ENCODE measurements at places on chromosomes 4 and X.

- peak; percentile 61 for DNase-seq
These were observed 25.1 kb downstream of the SETD7 start for GRCh38 chr4:139530833-139531427.

- no peak for DNase-seq
These were observed 130.0 kb downstream of the RBM46 start for GRCh38 chr4:154911097-154911496.

- DNase-seq: peak; percentile 44
These were observed 60.2 kb upstream of the MSN start for GRCh38 chrX:65607070-65607742.

GRCh38 chr4:5165420-5166369 lies 114.4 kb downstream of the STK32B start:
- no peak for DNase-seq

- DNase-seq: no peak
These were observed 1157.3 kb downstream of the PCDH7 start for GRCh38 chr4:31877429-31877828.

- DNase-seq: no peak
These were observed 89.0 kb upstream of the MAPK10 start for GRCh38 chr4:86448871-86449270.

DNA sequence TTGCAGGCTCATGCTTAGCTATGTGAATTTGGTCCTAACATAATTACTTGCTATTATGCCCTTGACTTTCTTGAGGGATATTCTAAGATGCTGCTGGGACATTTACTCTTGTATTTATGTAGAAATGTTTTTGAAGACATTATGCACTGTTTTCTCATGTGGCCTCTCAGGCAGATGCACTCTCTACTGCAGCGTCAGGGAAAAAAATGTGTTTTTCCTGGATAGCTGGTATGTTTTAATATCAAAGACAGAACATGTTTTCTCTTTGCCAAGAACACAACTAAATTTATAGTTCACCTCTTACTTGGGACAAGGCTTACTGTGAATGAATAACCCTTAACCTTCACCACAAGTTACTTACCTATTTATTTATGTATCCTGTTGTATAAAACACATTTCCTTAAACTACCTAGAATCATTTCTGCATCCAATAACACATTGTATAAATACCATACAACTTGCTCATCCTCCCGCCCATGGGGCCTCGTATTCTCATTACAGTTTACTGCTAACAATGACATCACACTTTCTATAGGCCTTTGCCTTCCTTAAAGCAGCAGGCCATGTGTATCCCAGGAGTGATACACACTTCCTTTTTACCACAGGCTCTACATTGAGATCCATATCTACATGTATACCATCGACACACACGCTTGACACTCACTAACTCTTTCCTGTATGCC lies 178.7 kb downstream of the SLIT2 start:
- DNase-seq: no peak

DNA sequence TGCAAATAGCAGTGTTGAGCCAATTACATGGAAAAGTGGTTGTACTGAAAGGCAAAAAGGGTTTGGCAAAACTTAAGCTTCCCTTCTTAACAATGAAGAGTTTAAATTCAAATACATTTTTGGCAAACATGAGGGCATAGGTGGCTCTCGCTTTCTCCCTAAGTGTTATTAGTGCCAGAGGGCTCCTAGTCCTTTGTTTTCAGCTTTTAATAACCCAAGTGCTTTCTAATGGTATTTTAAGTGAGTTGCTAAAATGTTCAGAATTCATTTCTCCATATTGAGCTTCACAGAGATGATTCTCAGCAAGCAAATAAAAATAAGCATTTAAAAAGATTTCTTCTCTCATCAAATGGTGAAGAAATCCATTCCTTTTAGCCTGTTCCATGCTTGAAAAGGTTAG lies 123.7 kb downstream of the HS6ST2 start:
- DNase-seq: no peak

GRCh38 chr4:156898373-156899117 lies 73.1 kb downstream of the PDGFC start:
- DNase-seq: no peak

DNA sequence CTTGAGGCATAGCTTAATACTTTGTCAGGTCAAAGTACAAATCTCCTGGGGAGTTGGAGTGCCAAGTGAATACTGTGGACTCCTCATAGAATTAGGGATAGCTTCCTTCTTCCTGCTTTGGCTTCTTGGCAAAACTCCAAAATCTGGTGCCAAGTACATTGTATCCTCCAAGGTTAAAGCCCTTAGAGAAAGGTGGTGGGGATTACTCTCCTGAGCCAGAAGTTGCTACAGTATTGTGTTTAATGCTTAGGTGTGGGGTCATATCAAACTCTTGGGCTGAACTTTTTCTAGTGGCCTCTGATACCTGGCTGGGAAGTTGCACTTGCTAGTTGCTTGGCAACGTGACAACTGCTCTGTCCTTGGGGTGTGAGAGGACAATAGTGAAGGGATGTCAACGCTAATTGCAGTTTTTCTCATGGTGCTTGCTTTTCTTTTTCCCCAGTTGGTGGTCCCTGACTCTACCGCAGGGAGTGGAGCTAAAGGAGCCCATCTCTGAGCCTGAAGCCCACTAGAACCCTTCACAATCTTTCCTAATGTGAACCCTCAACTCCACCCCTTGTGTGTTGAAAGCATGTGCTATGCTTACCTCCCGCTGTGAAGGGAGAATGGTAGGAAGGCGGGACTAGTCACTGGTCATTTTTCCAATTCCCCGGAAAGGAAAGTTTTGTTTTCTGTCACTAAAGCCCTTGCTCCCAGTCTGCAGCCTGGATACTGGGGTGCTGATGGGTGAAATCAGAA lies 35.5 kb downstream of the DLG3 start:
- DNase-seq: no peak

DNA sequence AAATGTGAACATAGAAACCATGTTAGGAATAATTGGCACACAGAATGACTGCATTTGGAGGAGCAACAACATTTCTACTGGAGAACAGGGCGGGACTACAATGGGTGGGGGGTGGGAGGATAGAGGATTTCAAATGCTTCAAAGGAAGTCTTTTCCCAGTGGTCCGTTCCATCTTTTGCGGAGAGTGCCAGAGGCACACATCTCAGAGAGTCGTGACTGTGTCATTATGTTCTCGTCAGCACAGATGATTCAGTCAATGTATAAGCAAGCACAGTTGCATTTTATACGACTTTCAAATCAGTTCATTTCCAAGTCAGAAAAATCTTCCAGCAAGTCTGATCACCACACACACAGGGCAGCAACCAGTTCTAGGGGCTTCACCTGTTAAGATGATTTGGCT lies 22.7 kb upstream of the GPR50 start:
- DNase-seq: no peak

DNA sequence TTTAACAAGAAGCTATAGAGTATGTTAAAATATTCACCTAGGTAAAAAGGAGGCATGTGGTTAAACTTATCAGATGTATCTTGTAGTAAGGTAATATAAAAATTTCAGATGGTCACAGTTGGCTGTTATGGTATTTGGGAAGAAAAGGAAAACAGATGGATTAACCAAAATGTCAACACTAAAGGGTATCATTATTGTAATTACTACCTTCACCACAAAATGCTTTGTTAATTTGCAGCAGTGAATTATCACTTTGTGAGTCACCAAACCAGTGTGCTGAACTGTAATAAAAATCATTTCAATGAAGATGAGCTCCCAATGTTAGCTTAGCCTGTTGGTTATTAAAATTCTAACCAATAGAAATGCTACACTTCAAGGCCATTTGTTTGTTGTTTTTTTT lies 233.9 kb downstream of the RPA4 start:
- DNase-seq: no peak

GRCh38 chrX:8413279-8413678 lies 51.4 kb upstream of the VCX3B start:
- no peak for DNase-seq

- no peak for DNase-seq
These were observed 7.0 kb upstream of the SYNPO2 start for GRCh38 chr4:118881512-118882146.

DNA sequence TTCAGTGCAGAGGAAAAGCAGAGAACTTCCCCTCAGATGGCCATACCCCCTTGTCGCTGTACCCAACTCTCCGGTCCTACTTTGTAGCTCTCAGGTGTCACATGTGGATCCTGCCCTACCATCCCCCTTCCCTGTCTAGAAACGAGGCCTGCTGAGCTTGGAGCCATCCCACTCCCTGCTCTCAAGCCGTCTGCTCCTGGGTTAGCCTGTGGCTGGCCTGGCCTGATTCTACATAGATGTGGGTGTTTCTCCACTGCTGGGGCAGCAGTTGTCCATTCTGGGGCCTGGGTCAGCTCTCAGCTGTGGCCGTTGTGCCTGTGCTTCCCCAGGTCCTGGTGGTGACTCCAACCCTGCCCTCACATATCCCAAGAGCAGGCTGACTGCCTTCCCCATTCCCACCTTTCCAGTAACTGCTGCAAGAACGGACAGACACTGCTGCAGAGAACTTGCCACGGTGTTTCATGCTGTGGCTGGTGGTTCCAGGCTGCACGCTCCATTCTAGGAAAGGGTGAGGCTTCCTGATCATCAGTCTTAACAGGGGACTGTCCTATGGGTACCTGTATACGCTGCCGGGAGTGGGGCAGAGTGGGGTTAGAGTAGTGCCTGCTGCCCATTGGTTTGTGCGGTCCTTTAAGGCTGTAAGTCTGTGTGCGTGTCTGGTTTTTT lies 3.6 kb downstream of the IL9R start:
- no peak for DNase-seq

GRCh38 chr4:173091362-173091761 lies 77.2 kb upstream of the GALNT7 start:
- no peak for DNase-seq

GRCh38 chr4:15683143-15683495 lies 1.5 kb downstream of the FAM200B start:
- no peak for DNase-seq

GRCh38 chrX:150627957-150628356 lies 59.5 kb downstream of the MTM1 start:
- DNase-seq: no peak

DNA sequence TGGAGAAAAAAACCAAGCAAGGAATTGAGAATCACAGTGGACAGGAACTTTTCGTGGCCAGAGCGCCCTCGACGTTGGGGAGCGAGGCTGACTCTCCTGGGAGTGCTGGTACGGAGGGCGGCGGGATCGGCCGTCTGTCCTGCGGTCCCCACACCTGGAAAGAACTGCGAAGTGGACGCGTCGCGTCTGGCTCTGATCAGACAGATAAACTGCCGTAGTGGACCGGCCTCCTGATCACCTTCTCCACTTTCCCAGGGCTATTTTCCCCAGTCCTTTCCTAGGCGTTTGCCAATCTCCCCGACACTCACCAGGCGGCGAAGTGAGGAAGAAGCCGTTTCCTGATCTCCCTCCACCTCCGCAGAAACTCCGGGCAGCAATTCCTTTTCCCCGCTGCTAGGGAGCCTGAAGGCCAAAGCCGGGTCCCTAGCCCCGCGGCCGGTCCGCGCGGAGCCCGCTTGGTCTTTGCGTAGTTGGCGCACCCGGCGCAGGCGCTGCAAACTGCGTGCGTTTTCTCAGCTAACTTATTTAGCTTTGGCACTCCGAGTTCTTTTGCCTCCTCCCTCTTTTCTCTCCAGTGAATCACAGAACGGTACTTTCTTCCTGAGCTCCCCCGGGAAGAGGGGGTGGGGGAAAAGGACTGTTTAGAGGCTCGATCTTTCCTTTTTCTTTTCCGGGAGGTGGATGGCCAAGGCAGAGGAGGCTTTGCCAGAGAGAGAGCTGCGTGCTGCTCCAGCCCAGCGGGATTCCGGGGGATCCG lies at the start of gene ARSJ:
Gene ARSJ (minus strand): TSS at position 500 of the 757 bp plus-strand sequence. CDS start 813 bp downstream, outside the sequence.
- DNase-seq: no peak

DNA sequence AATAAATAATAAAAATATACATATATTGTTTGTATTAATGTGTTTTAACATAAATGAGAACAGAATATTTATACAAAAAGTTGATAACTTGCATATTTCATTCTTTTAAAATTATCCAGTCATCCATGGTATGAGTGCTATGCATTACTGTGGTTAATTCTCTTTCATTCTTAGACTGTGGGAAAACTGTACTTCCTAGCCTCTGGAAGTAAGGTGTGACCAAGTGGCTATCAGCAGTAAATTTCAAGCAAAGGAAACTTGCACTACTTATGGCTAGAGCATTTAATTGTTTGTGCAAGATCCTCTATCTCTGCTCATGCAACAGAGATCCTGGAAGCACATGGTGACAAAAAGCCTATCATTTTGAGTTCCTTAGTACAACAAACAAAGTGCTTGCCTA lies 1054.5 kb upstream of the PABPC4L start:
- no peak for DNase-seq

GRCh38 chr4:128853741-128854140 lies 44.2 kb downstream of the JADE1 start:
- no peak for DNase-seq

GRCh38 chr4:159296061-159296460 lies 193.2 kb downstream of the RAPGEF2 start:
- no peak for DNase-seq

DNA sequence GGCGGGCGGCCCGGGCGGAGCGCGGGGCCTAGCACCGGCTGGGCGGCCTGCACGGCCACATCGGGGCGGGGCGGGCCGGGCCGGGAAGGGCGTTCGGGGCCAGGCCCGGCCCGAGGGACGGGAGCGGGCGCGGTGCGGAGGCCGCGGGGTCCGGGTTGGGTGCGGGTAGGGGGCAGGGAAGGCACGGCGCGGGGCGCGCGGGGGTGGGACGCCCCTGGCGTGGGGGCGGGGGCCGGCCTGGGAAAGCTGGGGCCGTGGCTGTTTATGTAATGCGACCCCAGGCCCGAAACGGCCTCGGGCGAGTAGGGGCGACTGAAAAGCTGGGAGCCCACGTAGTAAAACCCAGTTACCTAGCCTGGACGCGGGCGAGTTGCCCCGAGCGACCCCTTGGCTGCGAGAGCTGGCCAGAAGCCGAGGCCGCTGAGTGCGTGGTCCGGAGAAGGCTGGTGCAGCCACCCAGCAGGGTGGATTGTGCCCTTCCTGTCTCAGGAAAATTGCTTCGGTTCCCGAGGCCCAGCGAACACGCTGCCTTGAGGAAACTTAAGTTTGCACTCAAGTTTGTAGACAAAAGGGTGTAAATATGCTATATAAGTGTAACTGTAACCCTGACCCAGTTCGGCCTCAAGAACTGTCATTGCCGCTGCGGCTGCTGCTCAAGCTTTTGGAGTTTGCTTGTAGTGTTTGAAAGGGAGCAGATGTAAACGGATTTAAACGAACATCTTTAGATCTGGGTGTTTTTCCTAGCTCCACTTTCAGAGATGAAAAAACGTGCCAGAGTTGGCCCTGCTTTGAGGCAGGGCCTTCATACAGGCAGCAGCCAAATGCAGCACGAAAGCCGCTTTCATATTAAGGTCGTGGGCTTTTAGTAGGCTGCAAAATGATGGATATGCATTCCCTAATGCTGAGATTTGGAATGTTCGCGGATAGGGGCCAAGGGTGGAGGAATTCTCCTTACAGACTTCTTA lies 674 bp downstream of the SEC24B start:
- peak; percentile 8 for DNase-seq

DNA sequence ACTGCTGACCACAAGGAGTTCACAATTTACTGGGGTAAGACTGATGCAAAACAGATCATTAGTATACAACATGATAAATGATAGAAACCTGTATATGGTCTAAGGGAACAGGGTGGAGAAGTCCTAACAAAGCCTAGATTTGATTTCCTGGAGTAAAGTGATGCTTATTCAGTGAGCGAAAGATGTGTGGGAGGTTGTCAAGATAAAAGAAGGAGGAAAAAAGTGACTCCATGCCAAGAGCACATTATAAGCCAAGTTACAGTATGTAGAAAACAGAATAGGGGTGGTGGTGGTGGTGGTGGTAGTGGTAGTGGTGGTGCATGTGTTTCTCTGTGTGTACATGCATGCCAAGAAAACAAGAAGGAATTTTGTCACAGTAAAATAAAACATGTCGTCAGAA lies 325.2 kb downstream of the MAPK10 start:
- no peak for DNase-seq
